Dermis blood vessel endothelial cell (primary cell): ENCODE measurements at places on chromosomes 3 and 15. TPM values are rescaled to one million over a fixed set of nuclear protein-coding genes. Genes with fewer than 3 reads are reported as not detected.
A peak's percentile ranks its signal among the peaks of the same experiment; 100 is the strongest.

KLF15 gene
- total RNA-seq = 4.0 and 5.6 TPM in 2 replicates

CADPS gene
- not detected in 2 replicates for total RNA-seq

TUBGCP5 gene
- 7.0 and 25.8 TPM in 2 replicates for total RNA-seq

RAB6B gene
- total RNA-seq = 1.9 TPM in 2 replicates

ATP13A4 gene
- 0.05 TPM in 1 of 2 replicates, not detected in the other for total RNA-seq

TRH gene
- not detected in 2 replicates for total RNA-seq

IQCB1 gene
- total RNA-seq = 10.6 and 15.5 TPM in 2 replicates

DNA sequence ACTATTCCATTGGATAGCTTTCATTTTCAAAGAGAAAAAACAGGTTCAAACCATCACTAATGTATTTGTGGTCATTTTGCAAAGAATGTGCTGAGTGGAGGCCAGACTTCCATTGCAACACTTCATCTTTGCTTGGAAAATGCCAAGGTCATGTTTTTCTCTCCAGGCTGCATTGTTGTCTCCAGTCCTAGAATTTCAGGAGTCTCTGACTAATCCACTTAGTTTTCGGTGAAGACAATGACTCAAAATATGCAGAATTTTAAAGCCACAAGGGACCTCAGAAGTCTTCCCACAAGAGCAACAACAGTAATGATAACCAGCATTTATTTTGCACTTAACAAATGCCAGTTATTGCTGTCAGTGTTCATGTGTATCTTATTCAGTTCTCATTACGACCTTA, 277.0 kb downstream of the RYR3 start:
- no peak for DNase-seq

DNA sequence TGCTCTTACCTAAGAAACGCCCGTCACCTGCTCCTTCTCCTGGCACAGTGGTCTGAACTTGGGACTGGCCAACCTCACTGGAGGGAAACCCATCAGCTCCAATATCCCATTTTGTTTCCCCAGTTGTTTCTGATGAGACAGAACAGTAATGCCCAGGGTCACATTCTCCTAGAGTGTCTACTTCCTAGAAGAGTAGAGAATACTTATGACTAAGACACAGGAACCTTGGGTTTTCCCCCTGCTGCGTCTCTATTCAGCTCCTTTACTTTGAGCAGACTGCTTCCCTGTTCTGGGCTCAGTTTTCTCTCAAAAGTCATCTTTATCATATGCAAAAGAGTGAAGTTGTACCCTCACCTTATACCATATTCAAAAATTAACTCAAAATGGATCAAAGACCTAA, 79.4 kb downstream of the POLR2M start:
- peak; percentile 43 for DNase-seq

- no peak for DNase-seq
These were observed 3.3 kb downstream of the CRYGS start for GRCh38 chr3:186540835-186541226.

DNA sequence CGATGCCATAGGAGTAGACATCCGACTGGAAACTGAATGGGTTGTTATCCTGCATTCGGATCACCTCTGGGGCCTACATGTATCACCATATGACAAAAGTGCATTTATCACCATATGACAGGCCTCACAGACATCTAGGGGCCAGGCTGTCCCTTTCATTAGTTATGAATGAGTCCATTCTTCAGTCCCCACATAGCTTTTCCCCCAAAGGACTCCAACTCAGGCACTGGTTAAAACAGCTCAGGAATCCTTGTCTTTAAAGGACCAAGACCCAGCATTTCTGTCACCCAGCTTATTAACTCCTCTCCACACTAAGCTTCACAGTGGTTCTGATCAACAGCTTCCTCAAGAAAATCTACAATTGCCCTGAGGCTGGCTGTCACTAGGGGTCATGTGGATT, 28.3 kb downstream of the MKRN2 start:
- no peak for DNase-seq

GRCh38 chr3:192063570-192063969, 602.6 kb downstream of the PYDC2 start:
- peak; percentile 82 for DNase-seq

DNA sequence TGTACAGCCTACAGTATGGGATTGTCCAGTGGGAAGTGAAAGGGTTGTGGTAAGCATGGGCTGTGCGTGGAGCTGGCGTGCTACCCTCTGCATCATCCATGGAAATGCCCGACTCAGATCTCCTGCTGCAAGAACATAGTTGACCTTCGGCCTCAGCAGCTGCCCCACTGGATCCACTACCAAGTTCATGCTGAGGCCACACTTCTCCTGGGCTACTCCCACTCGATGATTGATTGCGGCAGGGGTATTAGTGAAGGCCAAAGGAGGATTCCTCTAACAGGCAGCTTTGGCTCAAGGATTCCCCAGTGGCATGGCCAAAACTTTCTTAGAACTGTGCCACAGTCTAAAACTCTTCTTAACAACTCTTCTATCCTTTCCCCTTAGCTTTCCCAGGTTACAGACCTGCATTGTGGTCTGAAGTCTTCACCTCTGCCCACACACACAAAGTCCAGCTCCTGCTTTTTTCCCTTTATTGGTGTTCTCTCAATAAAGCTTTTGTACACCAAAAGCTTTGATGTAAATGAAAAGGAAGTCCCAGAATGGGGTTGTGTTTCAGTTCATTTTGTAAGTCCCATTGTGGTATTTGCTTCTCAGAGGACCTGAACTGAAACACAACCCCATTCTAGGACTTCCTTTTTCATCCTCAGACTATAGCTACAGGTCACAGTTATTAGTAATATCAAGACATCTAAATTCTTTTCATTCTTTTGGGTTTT, 4.9 kb upstream of the TBC1D5 start:
- no peak for DNase-seq

GRCh38 chr3:188196232-188196990, 42.5 kb downstream of the LPP start:
- no peak for DNase-seq

DNA sequence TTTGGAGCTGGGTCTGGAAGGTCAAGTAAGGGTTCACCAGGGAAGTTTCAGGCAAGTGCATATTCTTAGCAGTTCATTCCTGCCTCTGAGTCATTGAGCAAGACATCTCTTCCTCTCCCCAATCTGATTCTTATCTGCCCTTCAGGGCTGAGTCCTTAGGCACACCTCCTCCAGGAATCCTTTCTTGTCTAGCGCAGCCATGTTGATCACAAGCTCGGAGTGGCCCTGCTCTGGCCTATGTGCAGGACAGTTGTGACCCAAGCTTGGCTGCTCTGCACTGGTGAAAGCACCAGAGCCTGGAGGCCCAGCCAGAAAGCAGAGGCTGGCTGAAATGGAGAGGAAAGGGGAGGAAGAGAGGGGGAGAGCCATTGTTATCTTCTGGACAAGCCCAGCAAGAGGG, 30.9 kb upstream of the MRPS22 start:
- no peak for DNase-seq

- no peak for DNase-seq
These were observed 296.1 kb downstream of the LSAMP start for GRCh38 chr3:116148881-116149851.

- DNase-seq = peak; percentile 50
These were observed 1.8 kb downstream of the BCL6 start for GRCh38 chr3:187743195-187744141.

DNA sequence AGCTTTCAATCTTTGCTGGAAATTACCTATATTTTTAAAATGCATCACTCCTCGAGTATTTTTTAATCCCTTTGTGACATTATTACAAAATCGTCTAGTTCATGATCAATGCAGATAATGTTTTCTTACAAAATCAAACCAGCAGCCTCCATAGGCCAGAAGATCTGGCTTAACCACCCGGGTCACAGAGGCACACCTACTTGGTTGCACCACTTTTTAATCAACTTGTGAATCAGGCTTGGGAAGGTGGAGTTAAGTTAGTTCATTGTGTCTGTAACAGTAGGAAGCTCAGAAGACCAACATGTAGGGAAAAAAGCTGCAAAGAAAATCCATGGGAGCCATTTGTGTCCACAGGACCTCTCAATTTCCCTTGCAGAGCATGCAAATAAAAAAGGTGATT, 148.0 kb downstream of the TP63 start:
- DNase-seq = no peak
